HT1080 (cell line): ENCODE measurements at places on chromosomes 1 and 21. TPM values are rescaled to one million over a fixed set of nuclear protein-coding genes. Genes with fewer than 3 reads are reported as not detected.

The TRABD2B gene
- not detected in 2 replicates for total RNA-seq

The CLDN17 gene
- not detected in 2 replicates for total RNA-seq

The PLEKHN1 gene
- total RNA-seq = 2.5 and 3.3 TPM in 2 replicates

The SLC44A5 gene
- total RNA-seq = 0.53 and 0.61 TPM in 2 replicates

The SAMD13 gene
- total RNA-seq = 0.47 and 0.79 TPM in 2 replicates

The SAMD11 gene
- 0.37 and 0.50 TPM in 2 replicates for total RNA-seq
